Upper lobe of right lung (tissue), 1 donor: ENCODE measurements at places on chromosomes 7 and 10. TPM values are rescaled to one million over a fixed set of nuclear protein-coding genes. Genes with fewer than 3 reads are reported as not detected.

Gene CYP2W1
- total RNA-seq, result not detected

Gene ADCYAP1R1
- 1.8 TPM for total RNA-seq

Gene GBX1
- not detected for total RNA-seq

Gene TECTB
- not detected for total RNA-seq

Gene CEP55
- 0.35 TPM for total RNA-seq
